ENCODE measurements at places on chromosomes 2 and 18.
A peak's percentile ranks its signal among the peaks of the same experiment; 100 is the strongest.

- DNase-seq: peak; percentile 28
Observed at GRCh38 chr18:34707670-34708069, 2.4 kb upstream of the DTNA start.

DNA sequence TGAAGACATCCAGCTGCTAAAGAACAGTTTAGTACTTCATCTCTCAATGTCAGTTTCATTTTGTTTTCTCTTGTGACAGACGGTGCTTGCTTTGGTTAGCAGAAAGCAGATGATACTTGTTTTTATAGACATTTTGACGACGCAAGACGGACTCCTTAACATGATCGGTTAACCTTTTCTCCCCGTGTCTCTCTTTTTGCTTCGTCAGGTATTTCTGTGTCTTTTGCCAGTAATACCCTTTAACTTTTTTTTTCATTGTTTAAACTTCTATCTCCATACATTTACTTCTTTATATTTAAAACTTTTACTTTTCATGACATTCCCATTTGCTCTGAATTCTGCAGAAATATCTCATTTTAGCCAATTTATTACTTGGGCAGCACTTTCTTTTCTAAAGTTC, 57.9 kb downstream of the THSD7B start:
- no peak for DNase-seq

GRCh38 chr18:61965311-61965710, 72.5 kb upstream of the RNF152 start:
- DNase-seq: no peak

DNA sequence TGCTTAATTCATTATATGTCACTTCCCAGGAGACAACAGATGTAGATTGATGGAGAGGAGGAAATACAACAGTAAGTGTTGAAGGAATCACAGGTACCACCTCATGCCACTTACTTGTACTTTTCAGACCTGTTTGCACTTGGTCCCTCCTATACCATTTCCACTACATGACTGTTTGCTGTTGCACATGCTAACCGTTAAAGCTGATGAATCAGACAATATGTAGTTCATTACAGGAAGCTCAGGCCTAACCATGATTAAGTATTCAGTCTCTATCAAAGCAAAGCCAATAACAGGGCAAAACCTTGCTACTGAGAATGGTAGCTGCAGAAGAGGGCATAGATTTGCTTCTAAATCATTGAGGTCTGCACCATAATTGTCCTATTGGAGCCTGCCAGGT, 30.2 kb upstream of the GRP start:
- DNase-seq: no peak

DNA sequence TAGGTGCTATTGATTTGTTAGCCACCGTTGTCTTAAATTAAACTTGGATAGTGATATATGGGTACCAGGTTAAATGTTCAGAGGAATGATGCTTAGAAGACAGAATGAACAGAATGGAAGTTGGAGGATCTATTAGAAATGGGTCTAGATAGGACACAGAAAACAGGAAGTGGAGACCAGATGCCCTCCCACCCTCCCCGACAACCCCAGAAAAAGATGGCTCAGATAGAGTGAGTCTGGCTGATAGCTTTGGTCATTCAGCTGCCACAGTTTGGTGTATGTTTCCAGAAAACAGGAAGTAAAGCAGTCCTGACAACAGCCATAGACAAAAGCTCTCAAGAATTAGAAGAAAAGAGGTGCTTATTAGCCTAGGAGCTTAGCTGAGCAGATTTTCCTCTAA, 71.5 kb upstream of the DSG1 start:
- no peak for DNase-seq

- no peak for DNase-seq
Observed at GRCh38 chr2:220269367-220269766, 641.9 kb downstream of the SLC4A3 start.

GRCh38 chr2:187453078-187453641, 5.1 kb upstream of the CALCRL start:
- DNase-seq: no peak

DNA sequence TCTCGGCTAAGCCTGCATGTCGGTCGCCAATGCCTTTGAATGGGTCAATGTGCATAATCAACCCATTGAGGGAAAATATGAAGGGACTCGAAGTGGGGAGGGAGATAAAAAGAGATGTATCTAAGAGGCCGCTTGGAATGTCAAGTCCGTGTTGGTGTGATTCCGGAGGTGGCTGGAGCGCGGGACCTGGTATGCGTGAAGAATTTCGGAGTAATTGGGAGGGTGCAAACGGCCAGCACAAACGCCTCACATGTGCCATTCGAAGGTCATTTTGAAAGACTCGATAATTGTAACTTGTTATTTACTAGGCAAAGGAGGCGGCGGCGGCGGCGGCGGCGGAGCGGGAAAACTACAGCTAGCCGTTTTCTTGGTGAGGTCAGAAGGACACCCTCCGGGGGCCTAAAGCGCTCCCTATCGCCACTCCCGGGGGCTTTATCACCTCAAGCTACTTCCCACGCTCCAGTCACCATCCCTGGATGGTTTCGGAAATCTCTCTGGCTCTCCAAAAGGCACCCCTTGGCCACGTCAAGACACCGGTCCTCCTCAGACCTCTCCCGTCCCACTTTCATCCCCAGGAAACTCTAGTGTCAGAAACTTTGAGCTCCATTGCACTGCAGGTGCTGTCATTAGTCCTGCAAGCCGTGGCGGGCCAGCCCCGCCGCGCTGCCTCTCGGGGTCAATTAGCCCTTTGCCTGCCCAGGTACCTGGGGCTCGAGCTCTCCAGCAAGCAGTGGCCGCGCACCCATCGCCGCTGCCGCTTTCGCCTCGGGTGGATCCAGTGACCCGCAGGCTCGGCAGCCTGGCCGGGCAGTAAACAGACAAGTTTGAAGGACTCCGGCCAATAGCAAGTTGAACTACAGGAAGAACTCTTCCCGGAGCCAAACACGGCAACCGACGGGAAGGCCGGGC, 1.5 kb downstream of the ERBB4 start:
- DNase-seq: peak; percentile 86

GRCh38 chr2:210617732-210618330, 61.4 kb downstream of the CPS1 start:
- no peak for DNase-seq

All from upper lobe of left lung (tissue), 6 donors.